ENCODE measurements at places on chromosomes 5 and 9.

- no peak for ATAC-seq
Measured at GRCh38 chr5:85452322-85453025, 1067.8 kb upstream of the EDIL3 start.

GRCh38 chr5:138952962-138953361 lies 77.8 kb upstream of the LRRTM2 start:
- ATAC-seq = no peak

- ATAC-seq = peak; percentile 96
Measured at GRCh38 chr9:70639853-70640814, 225.7 kb upstream of the KLF9 start.

DNA sequence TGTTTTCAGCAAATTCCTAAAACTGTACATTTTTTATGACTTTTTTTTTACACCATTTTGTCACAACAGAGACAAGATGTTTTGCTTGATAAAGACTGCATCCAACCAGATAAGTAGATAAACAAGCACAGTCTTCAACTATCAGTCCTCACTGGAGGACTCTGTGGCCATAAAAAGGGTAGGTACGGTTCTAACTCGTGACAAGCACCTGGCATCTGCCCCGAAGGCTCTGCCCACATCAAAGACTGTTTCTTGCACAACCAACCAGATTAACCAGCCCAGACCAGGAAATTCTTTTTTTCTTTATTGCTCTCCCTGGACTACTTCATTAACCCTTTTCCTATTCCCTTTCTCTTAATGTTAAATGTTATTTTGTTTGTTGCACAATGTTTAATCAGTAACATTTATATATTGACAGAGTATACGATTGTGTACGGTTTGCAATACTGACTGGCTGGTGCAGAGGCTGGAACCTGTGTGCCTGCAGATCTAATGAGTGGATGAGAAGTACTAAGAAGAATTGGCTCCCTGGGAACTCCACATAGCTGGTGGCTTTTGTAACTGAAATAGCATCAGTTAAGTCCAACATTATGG lies 74.1 kb downstream of the SERINC5 start:
- ATAC-seq = no peak

GRCh38 chr9:114389612-114390368 lies 2.0 kb upstream of the AKNA start:
- ATAC-seq = no peak

DNA sequence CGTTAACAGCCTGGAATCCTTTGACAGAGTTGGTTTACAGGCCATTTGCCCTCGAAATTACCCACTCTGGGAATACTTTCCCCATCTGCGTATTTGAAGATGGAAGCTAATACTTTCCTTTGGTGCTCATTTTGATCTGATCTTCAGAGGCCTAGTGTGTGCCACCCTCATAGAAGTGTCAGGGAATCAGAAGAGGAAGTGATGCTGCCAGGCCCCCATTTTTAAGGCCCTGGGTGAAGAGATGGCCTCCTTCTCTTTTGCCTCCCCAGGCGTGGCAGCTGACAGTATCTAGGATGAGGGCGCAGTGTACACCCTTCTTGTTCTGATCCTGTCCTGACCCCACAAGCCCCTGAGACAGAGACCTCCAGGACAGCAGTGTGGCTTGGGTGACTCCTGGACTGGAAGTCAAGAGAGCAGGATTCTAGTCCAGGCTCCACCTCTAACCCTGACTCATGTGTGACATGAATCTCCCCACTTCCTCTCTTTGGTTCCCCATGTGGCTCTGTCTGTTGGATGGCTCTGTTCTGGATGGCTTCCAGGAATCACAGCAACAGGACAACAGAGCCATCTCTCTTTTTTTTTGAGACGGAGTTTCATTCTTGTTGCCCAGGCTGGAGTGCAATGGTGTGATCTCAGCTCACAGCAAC lies 27.8 kb downstream of the CSF1R start:
- peak; percentile 81 for ATAC-seq

DNA sequence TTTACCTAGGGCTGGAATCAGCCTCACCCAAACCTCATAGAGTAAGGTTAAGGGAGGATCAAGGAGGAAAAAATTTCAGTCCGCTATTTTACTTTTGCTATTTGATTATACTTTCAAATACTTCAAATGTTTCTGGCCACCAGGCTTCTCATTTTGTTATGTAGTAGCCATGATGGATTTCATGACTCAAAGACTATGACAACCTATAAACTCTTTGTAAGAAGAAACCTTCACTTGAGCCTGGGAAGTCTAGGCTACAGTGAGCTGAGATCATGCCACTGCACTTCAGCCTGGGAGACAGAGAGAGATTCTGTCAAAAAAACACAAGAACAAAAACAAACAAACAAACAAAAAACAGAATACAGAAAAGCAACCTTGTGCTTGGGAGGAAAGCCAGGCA lies 293.6 kb upstream of the TNC start:
- ATAC-seq = peak; percentile 46

GRCh38 chr9:20205821-20206220 lies 416.5 kb downstream of the MLLT3 start:
- ATAC-seq = no peak

DNA sequence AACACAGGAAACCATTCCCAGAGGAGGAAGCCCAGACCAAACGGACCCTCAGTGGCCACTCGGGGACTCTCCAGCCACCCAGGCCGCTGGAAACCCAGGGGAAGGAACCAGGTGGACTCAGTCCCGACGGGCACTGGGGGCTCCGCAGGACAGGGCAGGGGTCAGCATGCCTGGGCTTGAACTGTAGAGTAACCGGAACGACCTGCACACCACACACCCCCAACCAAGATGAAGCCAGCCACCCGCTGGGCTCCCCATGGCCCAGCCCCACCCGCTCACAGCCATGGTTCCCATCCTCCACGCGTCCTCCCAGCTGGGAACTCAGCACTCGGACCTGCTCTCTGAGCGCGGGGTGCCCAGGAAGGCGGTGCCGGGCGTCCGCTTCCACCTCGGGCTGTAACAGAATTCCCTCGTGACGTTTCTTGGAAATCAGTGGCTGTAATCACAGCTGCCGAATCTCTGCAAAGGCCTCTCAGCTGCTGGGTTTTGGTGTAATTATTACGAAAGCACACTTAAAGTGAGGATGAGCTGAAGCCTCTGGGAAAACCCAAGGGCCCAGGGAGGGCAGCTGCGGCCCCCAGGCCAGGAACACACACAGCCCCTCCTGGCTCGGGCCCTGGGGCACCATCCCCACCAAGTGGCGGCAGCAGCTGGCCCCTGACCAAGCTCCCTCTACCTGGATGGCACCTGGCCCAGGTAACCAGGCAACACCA lies 13.8 kb downstream of the NACC2 start:
- ATAC-seq = no peak

DNA sequence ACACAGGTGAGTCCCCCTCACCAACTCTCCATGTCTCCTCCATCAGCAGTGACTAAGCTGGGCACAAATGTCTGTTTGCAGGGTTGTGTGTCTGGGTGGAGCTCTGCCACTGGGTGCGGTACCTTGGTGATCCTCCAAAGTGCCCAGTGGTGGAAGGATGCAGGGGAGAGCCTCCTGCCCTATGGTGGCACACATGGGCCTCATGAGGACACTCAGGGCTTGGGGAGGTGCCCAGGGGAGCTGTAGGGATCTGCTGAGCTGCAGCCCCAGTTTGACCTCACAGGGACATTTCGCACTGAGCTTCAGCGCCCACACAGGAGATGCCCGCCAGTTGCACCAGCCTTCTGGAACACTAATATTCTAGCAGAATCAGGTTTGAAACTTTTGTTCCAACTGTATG lies 29.5 kb downstream of the S1PR3 start:
- ATAC-seq = peak; percentile 33

- no peak for ATAC-seq
Measured at GRCh38 chr5:176690911-176691310, 43.6 kb downstream of the TSPAN17 start.

DNA sequence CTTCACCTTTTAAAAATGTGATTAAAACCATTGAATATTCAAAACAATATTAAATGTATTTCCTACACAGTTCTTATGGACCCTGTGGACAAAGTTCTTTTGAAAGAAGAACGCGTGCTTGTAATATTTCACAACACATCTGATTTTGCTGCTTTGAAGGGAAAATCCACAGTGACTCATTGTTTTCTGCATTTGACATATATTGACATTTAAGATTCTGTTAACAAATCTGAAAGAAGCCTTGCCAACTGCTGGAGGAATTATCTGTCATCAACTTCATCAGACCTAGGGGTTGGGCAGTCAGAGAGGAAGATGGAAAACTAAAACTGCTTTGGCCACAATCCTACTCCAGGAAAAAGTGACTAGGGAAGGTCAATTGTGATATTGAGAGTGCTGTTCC lies 56.9 kb upstream of the RASEF start:
- no peak for ATAC-seq

DNA sequence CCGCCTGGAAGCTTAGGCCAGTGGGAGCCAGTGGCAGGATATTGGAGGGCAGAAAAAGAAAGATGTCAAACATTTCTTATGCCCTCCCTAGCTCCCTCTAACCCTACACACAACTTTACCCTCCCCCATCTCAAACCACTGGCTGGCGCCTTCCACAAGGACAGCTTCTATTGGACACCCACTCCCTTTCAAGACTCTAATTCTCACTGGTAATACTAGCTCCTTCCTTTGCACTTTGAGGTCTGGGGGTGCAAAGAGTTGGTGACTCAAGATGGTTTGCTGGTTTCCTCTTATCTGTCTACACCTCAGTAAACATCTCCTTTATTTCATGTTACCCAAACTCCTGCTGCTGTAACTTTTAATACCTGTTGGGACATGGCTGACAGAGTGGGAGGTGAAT lies 11.6 kb upstream of the ITGA1 start:
- no peak for ATAC-seq

GRCh38 chr5:616484-617039 lies 4.4 kb downstream of the CEP72 start:
- no peak for ATAC-seq
